ENCODE measurements at places on chromosomes 5 and 9.

DNA sequence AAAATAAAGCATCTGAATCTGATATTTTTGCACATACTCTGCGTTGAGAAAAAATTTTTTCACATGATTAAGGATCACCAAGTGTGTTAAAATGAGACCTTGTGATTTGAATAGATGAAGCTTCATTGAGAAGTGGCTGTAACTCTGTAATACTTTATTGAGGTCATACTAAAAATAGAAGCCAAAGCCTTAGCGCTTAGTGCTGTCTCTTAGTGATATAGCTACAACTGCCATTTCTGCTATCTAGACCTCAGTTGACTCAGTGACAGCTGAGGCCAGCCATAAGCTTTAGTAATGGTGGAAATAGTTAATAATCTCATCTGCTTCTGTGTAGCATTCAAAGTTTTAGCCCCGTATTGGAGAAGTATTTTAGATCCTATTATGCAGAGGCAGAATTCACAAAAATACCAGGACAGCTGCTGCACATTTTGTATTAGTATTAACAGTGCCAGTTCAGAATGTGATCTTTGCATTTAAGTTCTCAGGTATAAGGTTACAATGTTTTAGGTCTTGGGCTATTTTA lies 107.4 kb upstream of the SGCD start:
- DNase-seq, result no peak

DNA sequence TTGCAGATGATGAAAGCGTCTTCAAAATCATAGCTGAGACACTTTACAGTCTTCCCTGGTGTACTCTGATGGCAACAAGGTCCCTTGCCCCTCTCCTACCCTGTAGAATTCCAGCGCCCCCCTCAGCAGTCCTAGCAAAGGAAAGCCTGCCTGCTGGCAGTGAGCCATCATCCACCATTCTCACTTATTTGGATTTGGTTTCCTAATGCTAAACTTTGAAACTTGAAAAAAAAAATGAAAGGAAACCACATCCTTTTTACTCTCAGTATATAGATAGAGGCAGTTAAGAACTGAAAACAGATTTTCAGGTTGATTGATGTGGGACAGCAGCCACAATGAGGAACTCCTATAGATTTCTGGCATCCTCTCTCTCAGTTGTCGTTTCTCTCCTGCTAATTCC lies at the start of gene GZMA:
Gene GZMA (plus strand): TSS at position 299 of the 400 bp plus-strand sequence. CDS start 37 bp downstream, at position 336.
- peak; percentile 71 for DNase-seq

DNA sequence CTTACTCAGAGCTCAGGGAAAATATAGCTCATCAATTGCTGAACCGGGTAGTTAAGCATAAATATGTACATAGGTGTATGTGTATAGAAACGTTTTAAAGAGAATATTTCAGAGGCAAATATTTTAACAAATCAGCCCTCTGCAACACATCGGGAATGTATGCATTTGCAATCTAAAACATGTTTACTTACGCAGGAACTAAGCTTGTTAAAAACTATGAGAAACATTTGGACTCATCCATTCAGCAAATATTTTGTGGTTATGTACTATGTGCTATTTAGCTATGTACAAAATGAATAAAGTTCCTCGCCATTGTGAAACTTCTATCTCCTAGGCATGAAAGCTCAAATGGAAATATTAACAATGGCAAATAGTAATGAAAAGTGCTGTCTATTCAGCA lies 469.9 kb downstream of the ARHGEF28 start:
- DNase-seq, result no peak

GRCh38 chr9:90921104-90921503 lies 119.5 kb downstream of the SYK start:
- DNase-seq, result no peak

GRCh38 chr9:22682536-22682935 lies 235.9 kb downstream of the DMRTA1 start:
- no peak for DNase-seq

- DNase-seq, result no peak
These were observed 319.0 kb upstream of the CDH6 start for GRCh38 chr5:30874241-30875034.

DNA sequence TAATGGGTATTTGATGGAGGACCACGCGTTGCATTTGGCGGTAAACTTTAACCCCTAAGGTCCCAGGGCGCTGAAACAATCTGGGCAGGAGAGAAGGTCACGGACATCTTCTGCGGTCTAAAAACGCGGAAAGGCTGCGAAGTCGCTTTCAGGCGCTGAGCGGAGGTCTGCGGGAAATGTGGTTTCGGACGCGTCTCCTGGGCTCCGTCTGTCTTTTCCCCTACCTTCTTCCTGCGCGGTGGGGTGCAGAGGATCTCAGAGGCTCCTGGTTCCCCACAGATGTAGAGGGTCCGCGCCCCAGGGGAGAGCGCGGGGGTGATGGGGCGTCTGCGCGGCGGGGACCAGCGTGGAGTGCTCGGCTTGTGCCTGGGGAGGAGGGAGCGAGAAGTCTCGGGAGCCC lies 58.4 kb downstream of the ZNF510 start:
- DNase-seq, result no peak

- DNase-seq, result peak; percentile 17
These were observed 17.7 kb downstream of the CAVIN4 start for GRCh38 chr9:100595391-100596199.

DNA sequence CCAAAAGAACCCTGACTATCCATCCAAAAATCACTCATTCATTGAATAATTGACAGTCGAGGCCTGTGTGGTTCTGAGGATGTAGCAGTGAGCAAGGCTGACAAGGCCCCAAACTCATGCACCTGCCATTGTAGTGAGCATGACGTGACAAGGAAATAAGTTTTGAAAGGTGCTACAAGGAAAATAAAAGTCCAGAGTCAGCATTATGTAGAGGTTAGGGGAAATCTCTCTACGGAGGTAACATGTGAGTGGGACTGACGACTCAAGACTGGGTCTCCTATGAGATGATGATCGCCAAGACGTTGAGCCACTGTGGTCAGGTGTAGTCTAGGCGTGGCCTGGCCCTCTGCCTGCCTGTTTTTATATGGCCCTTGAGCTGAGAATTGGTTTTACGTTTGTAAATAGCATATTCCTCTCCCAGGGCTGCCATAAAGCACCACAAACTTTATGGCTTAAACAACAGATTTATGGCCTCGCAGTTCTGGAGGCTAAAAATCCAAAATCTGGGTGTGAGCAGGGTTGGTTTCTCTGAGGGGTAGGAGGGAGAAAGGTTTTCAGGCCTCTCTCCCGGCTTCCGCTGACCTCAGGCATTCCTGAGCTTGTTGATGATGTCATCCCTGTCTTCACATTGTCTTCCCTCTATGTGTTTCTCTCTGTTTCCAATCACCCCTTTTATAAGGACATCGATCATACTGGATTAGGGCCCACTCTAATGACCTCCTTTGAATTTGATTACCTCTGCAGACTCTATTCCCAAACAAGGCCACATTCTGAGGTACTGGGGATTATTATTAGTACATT lies 206.4 kb upstream of the EGFLAM start:
- DNase-seq, result no peak
